Hindlimb muscle (tissue), 1 donor: ENCODE measurements at places on chromosomes 1 and 21.

GRCh38 chr21:39021478-39021832, 161.8 kb downstream of the PSMG1 start:
- DNase-seq: no peak

DNA sequence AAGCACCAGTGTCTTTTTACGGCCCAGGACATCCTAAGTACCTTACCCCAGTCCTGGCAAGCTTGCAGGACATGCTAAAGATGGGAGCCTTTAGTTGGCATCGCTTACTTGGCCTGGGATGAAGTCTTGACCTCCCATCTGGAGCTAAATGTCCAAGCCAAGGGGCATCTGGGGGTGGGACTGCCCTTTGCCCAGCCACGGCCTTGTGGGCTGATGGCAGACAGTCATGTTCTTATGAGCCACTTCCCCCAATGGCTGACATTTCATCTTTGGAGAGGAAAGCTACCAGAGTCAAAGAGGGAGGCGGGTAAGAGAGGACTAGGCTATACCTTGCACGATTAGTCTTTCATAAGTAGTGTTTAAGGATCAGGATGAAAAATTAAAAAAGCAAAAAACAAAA, 32.2 kb downstream of the OPTC start:
- DNase-seq: no peak

DNA sequence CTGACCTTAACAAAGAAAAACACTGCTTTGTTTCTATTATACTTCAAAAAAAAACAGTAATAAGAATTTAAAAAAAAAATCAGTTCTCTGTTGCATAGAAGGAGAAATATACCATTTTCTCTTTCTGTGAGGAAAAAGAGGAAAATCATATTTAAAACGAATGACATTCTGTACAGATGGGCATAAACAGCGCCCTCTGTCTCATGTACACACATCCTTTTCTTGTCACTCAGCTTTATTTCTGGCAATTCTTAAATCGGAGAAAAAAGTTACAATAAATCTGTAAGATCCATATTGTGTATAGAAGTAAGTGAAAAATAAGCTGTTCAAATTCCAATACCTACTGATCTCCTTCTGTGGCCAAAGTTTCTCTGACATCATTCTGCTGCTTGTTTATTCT, 245.4 kb downstream of the SMYD3 start:
- DNase-seq: no peak

GRCh38 chr1:184615301-184615700, 139.4 kb downstream of the EDEM3 start:
- DNase-seq: no peak

- no peak for DNase-seq
These were observed 10.8 kb downstream of the FRRS1 start for GRCh38 chr1:99755664-99756063.

GRCh38 chr1:21124846-21125245, 51.9 kb downstream of the EIF4G3 start:
- no peak for DNase-seq

GRCh38 chr1:165898837-165899236, 71.4 kb downstream of the UCK2 start:
- no peak for DNase-seq

- DNase-seq: no peak
These were observed 39.7 kb downstream of the HUNK start for GRCh38 chr21:31912501-31912900.

DNA sequence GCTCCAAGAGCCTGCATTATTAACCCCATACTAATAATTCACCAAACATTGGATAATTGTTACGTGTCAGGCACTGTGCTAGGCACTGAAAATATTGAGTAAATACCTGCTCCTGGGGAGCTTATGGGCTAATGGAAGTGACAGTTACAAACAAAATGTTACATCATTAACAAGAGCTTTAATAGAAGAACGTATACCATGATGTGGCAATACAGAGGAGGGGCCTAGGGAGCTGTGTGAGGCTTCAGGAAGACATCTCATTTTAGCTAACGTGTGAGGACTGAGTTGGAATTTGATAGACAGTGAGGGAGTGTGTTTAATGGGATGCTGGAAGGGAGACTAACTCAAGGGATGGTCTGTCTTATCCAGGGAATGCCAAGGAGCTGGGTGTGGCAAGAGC, 16.5 kb upstream of the TSPAN2 start:
- DNase-seq: no peak

DNA sequence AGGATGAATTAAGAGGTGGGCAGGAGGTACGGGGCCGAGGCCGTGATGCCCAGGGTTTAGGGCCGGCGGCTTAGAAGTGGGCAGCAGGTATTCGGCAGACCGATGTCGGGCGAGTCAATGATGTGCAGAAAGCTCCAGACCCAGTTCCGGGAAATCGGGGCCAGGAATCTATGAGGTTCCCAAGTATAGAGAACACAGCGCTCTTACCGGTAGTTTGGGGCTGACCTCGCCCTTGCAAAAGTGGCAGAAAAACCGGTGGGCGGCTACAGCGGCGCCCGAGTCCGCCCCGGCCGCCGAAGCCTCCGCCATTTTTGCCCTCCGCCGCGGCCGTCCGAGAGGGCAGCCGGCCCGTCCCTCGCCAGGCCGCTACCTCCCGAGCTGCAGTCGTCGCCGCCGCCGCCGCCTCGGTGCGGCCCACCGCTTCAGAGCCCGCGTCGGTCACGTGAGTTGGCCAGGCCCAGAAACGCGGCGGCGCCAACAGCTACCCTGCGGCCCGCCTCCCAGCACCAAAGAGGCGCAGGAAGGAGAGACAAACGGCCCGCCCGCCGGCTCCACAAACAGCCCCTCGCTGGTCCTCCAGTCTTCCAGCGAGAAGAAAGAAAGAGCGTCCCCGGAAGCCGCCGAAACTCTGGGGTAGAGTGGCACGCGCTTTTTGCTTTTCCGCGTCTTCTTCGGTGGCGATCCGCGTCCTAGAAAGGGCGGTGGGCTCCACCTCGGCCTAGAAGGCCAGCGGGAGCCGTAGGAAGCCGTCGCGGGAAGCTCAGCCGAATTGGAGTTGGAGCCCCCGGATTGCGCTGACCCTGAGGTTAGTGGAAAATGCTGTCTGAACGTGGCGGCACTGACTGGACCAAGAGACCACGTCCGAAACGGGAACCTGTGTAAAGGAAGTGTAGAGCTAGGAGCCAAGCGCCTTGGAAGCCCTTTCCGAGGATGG, at the start of the genes POLR3C and RNF115:
POLR3C (plus strand) TSS at position 636 of the 934 bp plus-strand sequence. CDS start 1,577 bp downstream, outside the sequence.
RNF115 (minus strand) TSS at position 531 of the 934 bp plus-strand sequence; CDS start at position 309, 222 bp downstream.
- DNase-seq: peak; percentile 91

- DNase-seq: no peak
These were observed 107.9 kb downstream of the USP25 start for GRCh38 chr21:15837645-15838044.

GRCh38 chr1:116002781-116003420, 26.6 kb downstream of the SLC22A15 start:
- no peak for DNase-seq

GRCh38 chr1:40300249-40300567, 16.9 kb downstream of the COL9A2 start:
- no peak for DNase-seq

GRCh38 chr1:116254776-116255175, 118.3 kb upstream of the ATP1A1 start:
- no peak for DNase-seq

GRCh38 chr21:42153746-42154145, 65.2 kb upstream of the ABCG1 start:
- no peak for DNase-seq

- no peak for DNase-seq
These were observed 230.3 kb upstream of the USP24 start for GRCh38 chr1:55445416-55445815.

DNA sequence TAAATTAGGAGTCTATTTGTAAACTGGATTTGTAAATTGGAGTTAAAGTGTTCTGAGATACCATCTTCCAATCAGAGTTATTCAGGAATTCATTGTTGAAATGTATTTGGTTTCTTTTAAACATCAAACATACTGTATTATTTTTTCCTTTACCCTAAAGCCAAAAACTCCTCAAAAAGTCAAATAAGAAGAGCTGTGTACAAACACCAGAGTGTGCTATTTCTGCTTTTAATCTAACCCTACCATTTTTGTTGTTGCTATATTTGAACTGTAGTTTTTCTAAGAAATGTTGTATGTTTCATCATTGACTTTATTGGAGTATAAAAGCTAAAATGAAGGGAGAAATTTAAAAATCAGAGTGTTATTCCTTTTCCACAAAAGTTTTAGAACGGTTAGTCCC, 35.8 kb downstream of the SLC30A7 start:
- DNase-seq: no peak

GRCh38 chr1:38785285-38786039, 74.1 kb downstream of the RRAGC start:
- DNase-seq: no peak

- no peak for DNase-seq
These were observed 63.9 kb downstream of the WDR64 start for GRCh38 chr1:241715956-241716355.

DNA sequence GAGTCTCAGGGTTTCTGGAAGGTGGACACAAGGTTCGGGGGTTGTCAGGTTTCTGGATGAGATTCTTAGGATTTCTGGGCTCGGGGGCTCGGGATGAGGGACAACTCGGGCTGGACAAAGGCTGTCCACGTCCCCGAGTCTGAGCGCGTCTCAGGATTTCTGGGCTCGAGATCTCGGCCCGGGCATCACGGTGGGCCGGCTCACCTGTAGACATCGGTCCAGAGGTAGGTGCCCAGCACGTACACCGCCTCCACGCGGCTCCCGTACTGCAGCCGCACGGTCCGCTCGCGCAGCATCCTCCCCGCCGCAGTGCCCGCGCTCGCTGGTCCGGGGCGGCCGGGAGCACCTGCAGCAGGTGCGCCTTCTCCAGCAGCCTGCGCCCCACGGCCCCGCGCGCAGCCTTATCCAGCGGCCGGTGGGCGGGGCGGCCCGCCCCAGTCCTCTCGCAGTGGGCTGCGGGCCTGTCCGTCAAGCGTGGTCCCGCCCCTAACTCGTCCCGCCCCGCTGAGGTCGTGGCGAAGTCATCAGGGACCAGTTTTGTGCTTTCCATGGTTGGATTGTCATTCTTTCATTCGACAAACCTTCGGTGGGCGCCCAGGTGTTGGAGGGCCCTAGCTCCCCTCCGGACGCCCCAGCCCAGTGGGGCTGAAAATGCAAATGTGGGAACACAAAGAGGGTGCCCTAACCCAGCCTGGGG, at the start of gene PADI2:
PADI2 (minus strand) TSS at position 376 of the 697 bp plus-strand sequence; CDS start at position 296, 80 bp downstream.
- peak; percentile 38 for DNase-seq

GRCh38 chr1:211591980-211592493, 13.1 kb upstream of the SLC30A1 start:
- no peak for DNase-seq

GRCh38 chr1:57091642-57092041, 125.8 kb upstream of the C8B start:
- DNase-seq: no peak

DNA sequence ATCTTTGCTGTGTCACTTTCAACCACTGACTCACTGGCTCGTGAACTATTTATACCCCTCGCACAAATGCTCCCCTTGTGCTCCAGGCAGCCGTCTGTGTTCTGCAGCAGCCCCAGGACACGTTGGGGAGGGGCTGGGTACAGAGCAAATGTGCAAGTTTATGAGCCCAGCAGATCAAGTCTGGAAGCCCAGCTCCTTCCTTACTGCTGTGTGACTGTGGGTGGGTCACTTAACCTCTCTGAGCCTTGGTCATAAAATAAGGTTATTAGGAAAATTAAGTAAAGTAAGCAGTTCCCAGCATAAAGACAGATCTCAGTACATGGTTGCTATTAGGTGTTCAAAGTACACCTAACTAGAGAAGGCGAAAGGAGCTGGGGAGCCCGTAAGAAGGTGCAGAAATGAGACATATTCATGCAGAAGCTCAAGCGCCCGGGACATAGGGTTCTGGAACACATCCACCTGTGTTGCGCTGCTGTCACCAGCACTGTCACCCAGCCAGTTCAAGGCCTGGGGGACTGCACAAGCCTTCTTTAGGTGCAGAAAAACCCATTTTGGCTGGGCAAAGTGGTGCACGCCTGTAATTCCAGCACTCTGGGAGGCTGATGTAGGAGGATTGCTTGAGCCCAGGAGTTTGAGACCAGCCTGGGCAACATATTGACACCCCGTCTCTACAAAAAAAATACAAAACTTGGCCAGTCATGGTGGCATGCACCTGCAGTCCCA, 13.8 kb downstream of the EFHD2 start:
- no peak for DNase-seq

DNA sequence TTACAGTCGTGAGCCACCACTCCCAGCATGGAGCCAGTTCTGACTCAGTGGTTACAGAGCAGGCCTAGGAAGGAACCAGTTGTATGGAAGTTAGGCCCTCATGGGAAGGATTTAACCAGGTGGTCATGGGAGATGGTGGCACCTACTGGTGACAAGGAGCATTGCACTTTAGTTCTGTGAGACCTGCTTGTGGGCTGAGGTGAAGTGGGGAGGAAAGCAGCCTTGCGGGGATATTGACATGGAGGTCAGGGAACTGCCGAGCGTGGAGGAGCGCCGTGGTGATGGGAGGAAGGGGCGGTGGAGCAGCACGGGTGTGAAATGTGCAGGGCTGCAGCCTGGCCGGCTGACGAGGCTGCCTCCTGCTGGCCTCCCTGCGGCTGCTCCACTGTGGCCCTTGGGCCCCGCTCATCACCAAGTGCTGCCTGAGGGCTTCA, 100.4 kb downstream of the GALNT2 start:
- no peak for DNase-seq

DNA sequence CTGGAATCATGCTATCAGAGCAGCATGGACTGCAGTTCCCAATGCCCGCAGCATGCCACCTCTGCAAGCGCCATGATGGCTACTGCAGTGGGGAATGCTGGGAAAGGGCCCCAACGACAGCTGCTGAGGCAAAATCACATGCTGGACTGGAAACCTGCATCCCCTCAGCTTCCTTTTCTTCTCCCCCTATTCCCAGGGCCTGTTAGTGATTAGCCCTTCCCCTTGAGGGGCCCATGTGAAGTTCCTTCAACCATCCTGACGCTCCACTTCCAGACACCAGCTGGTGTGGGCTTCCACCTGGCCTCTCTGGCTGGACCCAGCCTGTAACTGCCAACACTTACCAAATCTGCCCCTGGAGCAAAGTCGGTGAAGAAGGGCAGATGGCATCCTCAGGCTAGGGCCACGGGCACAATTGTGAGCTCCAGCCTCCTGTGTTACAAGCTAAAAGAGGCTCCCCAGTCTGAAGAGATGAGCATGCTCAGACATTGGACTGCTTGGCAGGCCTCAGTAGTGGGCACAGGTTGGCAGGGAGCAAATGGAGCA, 22.1 kb upstream of the SDC3 start:
- no peak for DNase-seq

- no peak for DNase-seq
These were observed 173.4 kb upstream of the RUNX1 start for GRCh38 chr21:35222541-35222941.

DNA sequence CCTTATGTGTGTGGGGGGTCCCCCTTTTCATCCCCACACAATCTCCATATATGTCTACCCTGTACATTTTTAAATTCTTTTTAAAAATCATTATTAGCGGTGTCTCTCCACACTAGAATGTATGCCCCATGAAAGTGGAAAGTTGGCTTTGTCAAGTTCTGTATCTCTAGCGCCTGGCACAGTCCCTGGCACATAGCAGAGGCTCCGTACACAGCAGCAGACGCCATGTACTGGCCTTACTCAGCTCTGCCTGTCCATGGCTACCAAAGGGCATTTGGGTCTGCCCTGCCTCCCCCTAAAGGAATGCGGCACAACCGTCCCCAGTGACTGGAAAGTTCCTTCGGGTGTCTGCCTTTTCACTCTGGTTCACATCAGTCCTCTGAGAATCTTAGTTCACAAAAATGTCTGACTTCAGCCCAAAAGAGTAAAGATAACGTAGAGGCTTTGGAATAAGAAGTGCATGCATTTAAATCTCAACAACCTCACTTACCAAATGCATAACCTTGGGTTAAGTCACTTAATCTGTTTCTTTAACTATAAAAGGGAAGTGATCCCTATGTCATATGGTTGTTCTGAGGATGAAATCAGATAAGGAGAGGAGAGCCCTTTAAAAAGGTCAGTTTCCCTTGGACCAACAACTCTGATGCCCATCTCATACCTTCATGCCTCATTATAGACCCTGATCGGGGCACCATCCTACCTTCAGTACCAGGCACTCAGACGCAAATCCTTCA, 61.1 kb downstream of the CD46 start:
- DNase-seq: no peak
